ENCODE measurements at places on chromosomes 11 and 22.

- no peak for DNase-seq
Observed at GRCh38 chr11:64647019-64647779, 56.2 kb downstream of the SLC22A12 start.

- no peak for DNase-seq
Observed at GRCh38 chr11:22189660-22190059, 3.2 kb upstream of the ANO5 start.

DNA sequence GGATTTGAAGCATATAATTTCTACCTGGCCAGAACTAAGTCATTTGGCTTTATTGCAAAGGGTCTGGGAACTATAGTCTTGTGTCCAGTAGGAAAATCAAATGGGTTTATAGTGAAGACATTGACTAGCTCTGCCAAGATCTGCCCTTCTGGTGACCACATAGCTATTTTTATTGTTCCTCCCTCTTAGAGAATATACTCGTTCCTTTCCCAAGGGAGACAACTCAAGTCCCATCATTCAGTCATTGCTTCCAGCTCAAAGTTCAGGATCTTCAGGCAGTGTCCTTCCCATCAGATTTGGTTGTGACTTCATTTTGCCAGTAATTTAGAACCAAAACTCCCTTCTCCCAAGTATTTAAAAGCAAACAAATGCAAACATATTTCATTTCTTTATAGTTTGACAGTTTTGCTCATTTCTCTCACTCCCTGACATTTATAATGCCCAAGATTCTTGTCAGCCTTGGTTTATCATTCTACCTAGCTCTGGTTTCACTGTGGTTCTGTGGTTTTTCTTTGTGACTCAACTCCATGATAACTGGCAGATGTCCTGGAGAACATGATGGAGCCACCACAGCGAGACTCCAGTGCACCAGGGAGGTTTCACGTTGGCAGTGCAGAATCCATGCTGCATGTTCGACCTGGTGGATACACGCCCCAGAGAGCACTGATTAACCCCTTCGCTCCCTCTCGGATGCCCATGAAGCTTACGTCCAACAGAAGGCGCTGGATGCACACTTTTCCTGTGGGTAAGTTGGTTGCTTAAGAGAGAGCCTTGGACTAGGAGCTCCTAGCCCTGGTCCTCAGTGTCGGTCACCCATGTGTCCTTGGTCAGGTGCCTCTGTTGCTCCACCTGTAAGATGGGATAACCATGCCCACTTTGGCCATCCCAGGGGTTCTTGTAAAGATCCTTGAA is 64.9 kb downstream of the DEPDC5 start:
- DNase-seq: no peak

DNA sequence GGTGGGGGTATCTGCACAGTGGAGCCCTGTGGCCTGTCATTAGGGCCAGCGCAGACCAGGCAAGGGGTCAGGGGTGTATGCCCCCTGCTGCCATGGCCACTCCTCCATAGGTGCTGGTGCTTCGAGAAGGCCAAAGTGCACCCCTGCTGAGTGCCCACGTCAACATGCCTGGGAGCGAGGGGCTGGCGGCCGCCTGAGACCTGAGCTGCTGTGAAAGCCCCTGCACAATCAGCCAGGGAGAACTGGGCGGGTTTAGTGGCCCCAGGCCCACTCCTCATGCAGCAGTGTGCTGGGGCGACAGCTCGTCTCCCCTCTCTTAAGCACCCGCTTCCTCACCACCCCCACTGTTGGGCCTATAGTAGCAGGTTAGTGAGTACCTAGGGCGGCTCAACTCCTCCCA is 14.0 kb downstream of the ZDHHC24 start:
- no peak for DNase-seq

DNA sequence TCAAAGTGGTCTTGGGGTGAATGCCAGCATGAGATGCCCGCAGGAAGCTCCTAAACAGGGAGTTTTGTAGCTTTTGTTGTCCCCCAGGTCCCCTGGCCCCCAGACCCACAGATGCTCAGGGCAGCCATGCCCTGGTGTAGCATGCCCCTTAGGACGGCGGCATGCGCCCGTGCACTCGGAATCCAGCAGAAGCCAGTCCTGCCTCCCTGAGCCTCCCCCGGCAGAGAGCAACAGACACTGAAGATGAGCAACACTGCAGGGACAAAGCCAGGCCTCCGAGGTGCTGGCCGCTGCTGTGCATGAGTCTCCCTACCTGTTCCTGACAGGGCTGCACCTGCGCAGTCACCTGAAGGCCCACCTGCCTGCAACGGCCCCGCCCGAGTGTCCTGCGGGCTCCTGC is 59.1 kb downstream of the TRMU start:
- no peak for DNase-seq

DNA sequence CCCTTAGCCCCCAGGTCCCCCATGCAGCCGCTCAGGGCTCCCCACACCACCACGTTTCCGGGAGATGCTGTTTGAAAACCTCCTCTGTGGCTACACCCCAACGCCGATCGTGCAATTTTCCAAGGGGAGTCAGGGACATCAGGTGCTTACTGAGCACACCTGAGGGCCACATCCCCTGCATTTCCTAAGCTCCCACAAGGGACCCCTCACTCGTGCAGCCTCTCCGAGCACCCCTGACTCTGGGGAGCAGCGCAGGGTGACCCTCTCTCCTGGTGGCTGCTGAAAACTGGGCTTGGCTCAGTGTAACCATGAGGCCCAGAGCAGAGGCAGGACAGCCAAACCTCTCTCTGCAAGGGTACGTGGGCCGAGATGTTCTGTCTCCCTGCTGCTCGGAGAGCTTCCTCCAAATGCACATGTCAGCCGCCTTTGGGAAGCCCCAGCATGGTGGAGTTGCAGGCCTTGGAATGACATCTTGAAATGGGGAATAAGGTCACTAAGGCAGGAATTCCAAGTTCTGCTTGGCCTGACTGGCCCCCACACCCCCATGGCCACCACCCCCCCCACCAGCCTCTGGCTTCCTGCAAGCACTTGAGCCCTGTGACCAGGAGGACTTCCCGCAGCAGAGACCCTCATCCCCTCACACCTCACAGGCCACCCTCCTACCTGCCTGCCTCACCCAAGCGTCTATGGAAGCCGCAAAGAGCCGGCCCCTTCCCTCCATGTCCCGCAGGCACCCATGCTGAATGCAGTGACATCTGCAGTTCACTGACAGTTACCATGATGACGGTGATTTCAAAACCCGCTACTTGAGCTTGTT is 257.4 kb downstream of the BRD1 start:
- no peak for DNase-seq

DNA sequence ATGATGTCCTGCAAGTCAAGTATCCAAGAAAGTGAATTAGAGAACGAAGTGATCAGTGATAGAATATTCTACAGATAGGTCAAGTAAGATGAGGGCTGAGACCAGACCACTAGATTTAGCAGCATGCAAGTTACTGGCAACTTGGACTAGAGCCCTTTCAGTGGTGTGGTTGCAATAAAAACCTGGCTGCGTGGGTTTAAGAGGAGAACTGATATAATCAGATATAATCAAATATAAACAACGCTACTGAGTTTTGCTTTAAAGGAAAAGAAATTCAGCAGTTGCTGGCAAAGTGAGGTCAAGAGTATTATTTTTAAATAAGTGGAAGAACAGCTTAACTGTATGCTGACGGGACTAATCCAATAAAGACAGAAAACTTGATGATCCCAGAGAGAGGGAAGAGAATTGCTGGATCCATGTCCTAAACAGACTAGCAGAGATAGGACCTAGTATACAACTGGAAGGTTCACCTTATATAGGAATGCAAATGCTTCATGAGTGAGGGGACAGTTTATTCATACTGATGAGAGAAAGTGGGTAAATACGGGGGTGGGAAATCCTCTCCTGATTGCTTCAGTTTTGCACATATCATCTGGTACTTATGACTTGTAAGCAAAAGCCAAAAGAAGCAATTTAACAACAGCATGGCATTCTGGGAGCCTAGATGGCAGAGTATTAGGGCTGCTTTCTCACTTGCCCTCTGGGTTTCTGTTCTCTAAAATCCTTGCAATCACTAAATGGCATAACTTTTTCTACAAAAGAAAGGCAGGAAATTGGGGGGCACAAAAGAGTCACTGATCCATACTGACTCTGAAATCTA is 146.2 kb downstream of the RBFOX2 start:
- DNase-seq: no peak

DNA sequence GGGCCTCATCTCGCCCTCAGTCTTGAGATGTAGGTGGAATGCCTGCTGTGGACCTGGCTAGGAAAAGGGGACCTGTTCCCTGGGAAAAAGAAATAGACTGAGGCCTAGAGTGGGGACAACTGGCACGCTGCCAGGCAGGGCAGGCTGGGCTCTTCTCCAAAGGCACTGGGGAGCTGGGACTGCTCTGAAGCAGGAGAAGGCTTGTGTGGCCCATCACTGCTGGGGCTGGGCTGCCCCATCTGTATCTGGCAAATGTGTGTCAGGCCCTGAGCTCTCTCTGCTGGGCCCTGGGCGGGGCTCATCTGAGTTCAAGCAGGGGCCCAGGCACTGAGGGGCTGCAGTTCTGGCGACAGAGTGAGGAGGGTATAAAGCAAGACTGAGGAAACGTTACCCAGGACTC is 32.9 kb downstream of the ARVCF start:
- DNase-seq: no peak

- no peak for DNase-seq
Observed at GRCh38 chr11:47000033-47000432, 63.5 kb downstream of the CSTPP1 start.

All from GM06990 (cell line).